ENCODE measurements at places on chromosomes 4 and X.

GRCh38 chrX:12824944-12825343 is 33.7 kb downstream of the PRPS2 start:
- peak; percentile 4 for DNase-seq

- DNase-seq, result no peak
These were observed 38.1 kb upstream of the NOCT start for GRCh38 chr4:138977524-138977923.

- DNase-seq, result no peak
These were observed 160.1 kb downstream of the PTCHD1 start for GRCh38 chrX:23494741-23495140.

GRCh38 chr4:105992641-105993305 is 97.5 kb downstream of the NPNT start:
- peak; percentile 44 for DNase-seq

DNA sequence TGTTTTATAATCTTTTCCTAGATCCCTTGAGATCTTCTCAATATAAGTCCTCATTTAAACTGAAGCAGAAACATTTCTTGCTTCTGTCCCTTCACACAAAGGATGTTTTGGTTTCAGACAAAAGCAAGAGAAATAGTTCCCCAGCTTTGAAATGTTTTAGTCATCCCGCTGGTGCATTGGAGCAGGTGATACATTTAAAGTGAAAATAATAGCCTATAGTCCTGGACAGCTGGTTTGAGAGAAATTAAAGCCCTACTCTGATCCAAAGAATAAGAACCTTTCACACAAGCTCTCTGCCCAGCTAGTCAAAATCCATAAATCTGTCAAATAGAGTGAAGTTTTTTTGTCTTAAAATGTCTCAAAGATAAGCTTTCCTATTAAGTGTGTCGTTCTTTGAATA is 79.4 kb downstream of the LUZP4 start:
- DNase-seq, result no peak

Measured in fibroblast of mammary gland (primary cell).